ENCODE measurements at places on chromosomes 4 and X. TPM values are rescaled to one million over a fixed set of nuclear protein-coding genes. Genes with fewer than 3 reads are reported as not detected.

GRCh38 chr4:110124711-110125110 lies 73.7 kb downstream of the ELOVL6 start:
- H3K36me3 ChIP-seq, result peaks cover 4% of the 10 kb centered on the region
- no peak overlapping the region for H3K4me3 ChIP-seq
- H3K27ac ChIP-seq, result no peak overlapping the region
- DNase-seq, result no peak
- no peaks in the 10 kb centered on the region for H3K27me3 ChIP-seq

- no peak overlapping the region for H3K27ac ChIP-seq
- no peaks in the 10 kb centered on the region for H3K36me3 ChIP-seq
- no peaks in the 10 kb centered on the region for H3K4me1 ChIP-seq
- H3K27me3 ChIP-seq, result no peaks in the 10 kb centered on the region
These were observed 29.5 kb downstream of the DMP1 start for GRCh38 chr4:87679449-87680169.

The TMEM255A gene
- 0.03 TPM for polyA plus RNA-seq

The SPIN3 gene
- polyA plus RNA-seq, result 5.5 TPM

The DDX60 gene
- 44.6 TPM for polyA plus RNA-seq

The MAGEB17 gene
- not detected for polyA plus RNA-seq

DNA sequence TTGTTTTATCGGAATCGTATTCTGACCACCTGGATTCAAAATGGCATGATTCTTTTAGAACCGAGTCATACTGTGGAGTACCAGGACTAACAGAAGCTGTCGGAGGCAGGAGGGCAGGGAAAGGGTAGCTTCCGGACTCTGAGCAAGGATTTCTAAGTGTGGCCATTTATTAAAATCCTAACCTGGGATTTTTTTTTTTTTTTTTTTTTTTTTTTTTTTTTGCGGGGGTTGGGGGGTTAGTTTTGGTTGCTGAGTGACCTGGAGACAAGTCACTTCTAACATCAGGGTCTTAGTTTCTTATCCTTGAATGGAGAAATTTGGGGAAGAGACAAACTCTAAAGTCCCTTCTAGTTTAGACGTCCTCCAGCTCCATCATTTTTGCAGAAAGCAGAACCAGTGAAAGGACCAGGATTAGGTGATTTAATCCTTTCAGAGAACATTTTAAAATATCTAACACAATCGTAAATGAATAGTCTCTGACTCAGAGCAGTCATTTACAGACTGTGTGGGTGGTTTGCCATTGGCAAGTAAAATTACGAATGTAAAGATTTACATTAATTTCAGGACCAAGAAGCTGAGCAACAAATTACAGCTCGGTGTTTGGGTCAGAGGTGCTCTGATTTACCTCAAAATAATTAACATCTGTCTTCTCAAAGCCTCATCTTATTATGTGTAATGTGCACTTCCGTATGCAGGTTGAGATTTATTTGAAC lies 7.3 kb downstream of the SLC25A5 start:
- H3K36me3 ChIP-seq, result peaks cover 2% of the 10 kb centered on the region
- peaks cover 11% of the 10 kb centered on the region for H3K4me1 ChIP-seq
- H3K4me3 ChIP-seq, result no peak overlapping the region
- no peaks in the 10 kb centered on the region for H3K27me3 ChIP-seq

The CEP135 gene
- polyA plus RNA-seq, result 3.5 TPM

GRCh38 chr4:48372272-48372671 lies 30.9 kb downstream of the SLAIN2 start:
- H3K36me3 ChIP-seq, result no peaks in the 10 kb centered on the region
- H3K4me1 ChIP-seq, result peaks cover 21% of the 10 kb centered on the region
- H3K27me3 ChIP-seq, result no peaks in the 10 kb centered on the region
- H3K4me3 ChIP-seq, result no peak overlapping the region

The NPFFR2 gene
- not detected for polyA plus RNA-seq

- no peaks in the 10 kb centered on the region for H3K36me3 ChIP-seq
- H3K4me3 ChIP-seq, result no peak overlapping the region
- H3K4me1 ChIP-seq, result no peaks in the 10 kb centered on the region
- H3K27me3 ChIP-seq, result no peaks in the 10 kb centered on the region
- H3K27ac ChIP-seq, result no peak overlapping the region
- no peak for DNase-seq
These were observed 250.0 kb downstream of the INPP4B start for GRCh38 chr4:142596121-142596520.

Measured in keratinocyte (primary cell).